ENCODE measurements at places on chromosomes 16 and 17. TPM values are rescaled to one million over a fixed set of nuclear protein-coding genes. Genes with fewer than 3 reads are reported as not detected.

DNA sequence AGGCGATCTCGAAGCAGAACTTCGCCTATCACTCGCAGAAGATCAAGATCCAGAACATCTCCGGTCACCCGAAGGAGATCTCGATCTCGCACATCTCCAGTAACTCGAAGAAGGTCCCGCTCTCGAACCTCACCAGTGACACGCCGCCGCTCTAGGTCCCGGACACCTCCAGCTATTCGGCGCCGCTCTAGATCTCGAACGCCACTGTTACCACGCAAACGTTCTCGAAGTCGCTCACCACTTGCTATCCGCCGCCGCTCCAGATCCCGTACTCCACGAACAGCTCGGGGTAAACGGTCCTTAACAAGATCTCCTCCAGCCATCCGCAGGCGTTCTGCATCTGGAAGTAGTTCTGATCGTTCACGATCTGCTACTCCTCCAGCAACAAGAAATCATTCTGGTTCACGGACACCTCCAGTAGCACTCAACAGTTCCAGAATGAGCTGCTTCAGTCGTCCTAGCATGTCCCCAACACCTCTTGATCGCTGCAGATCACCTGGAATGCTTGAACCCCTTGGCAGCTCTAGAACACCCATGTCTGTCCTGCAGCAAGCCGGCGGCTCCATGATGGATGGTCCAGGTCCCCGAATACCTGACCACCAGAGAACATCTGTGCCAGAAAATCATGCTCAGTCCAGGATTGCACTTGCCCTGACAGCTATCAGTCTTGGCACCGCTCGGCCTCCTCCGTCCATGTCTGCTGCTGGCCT lies 10.5 kb downstream of the ELOB start:
- no peak for DNase-seq

DNA sequence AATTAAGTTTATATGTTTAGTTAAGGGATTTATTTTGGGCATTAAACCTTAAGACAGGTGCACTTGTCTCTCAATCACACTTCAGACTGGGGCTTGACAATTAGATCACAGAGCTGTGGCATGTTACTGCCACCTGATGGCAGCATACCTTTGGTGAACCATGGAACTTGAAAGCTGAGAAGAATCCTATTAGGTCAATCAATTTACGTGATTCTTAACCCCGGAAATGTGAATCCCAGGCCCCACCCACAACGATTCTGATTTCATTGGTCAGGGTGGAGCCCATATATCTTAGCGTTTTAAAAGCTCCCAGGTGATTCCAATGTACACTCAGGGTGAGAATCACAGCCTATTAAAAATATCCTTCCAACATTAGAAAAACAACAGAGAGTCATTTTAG lies 91.0 kb downstream of the GSG1L start:
- peak; percentile 32 for DNase-seq

GRCh38 chr16:29909391-29909790 lies 9.1 kb downstream of the ASPHD1 start:
- DNase-seq = no peak

DNA sequence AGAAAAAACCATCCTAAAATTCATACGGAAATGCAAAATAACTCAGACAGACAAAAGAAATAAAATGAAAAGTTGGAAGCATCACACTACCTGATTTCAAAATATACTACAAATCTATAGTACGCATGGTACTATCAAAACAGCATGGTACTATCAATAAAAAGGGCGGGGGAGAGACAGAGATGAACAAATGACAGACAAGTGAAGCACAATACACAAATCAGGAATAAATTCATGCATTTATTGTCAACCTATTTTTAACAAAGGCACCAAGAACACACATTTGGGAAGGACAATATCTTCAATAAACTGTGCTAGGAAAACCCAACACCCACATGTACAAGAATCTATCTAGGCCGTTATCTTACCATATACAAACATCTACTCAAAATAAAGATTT lies 207.4 kb upstream of the WSB1 start:
- no peak for DNase-seq

GRCh38 chr17:35898283-35899070 lies 18.3 kb upstream of the CCL5 start:
- no peak for DNase-seq

GRCh38 chr17:13415871-13416416 lies 185.8 kb downstream of the HS3ST3A1 start:
- no peak for DNase-seq

DNA sequence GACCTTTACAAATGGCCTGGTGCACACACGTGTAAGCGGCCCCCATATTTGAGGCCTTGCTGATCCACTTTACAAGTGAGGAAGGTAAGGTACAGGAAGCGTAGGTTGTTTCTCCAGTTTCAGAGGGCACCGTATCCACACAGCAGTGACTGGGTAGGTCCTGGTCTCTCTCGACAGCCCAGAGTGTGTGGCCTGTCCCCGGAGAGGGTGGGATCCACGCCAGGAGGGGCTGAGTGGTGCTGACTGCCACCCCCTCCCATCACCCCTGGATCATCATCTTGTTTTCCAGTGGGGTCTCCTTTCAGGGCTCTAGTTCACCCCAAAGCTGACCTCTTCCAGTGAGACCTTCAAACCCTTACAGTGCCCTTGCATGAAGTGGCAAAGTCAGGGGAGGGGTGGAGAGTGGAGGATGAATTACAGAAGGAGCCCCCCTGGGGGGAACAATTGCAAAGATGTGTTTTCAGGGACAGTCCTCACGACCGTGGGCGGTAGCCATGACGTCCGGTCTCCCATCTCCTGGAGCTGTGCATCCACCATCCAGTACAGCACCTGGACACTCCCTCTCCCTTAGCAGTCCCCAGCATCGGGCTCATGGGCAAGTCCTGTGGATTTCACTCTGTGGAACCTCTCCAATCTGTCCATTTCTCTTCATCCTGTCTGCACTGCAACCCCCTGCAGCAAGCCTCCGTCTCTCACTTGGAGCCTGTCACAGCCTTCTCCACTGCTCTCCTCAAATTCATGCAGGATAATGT lies 4.5 kb upstream of the BANP start:
- no peak for DNase-seq

DNA sequence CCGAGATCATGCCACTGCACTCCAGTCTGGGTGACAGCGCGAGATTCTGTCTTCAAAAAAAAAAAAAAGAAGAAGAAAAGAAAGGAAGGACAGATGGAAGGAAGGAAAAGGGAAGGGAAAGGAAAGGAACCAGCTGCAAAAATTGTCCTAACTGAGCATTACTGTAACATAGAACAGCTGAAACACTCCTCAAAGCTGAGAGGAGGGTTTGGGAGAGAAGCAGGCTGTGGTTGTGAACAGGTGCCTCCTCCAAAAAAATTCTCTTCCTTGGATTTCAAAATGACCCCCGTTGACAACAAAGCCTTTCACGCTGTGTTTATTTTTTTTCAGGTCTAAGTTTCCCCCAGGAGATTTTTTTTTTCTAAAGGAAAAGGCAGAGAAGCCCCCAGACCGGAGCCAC lies 541.4 kb downstream of the WWOX start:
- no peak for DNase-seq

DNA sequence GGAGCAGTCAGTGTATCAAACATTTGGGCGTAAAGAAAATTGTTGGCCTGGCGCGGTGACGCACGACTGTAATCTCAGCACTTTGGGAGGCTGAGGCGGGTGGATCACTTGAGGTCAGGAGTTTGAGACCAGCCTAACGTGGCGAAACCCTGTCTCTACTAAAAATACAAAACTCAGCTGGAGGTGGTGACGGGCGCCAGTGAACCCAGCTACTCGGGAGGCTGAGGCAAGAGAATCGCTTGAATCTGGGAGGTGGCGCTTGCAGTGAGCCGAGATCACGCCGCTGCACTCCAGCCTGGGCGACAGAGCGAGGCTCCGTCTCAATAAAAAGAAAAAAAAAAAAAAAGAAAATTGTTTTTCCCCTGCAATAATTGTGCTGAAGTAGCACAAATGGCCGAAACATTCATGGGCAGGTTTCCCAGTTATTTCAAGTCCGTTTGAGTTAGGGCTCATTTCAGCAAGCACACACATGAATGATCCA lies 1.4 kb downstream of the GCSH start:
- DNase-seq = no peak

DNA sequence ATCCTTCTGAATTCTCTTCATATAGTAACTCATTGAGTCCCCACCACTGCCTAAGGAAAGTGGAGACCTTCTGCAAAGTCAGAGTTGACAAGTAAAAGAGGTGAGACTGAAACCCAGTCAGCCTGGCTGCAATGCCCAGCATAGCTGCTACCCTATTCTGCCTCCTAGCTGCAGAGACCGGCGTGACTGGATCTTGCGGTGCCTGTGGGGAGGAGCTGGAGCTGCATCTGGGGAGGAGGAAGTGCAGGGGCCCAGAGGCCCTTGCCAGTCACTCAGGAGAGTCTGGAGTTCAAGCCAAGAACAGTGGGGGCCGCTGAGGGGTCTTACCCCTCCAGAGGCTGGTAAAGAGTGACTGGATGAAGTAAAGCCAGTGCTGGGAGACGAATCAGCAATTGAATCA lies 35.0 kb upstream of the ZNF423 start:
- DNase-seq = no peak

- DNase-seq = no peak
Measured at GRCh38 chr17:66971264-66971663, 6.8 kb downstream of the CACNG4 start.

DNA sequence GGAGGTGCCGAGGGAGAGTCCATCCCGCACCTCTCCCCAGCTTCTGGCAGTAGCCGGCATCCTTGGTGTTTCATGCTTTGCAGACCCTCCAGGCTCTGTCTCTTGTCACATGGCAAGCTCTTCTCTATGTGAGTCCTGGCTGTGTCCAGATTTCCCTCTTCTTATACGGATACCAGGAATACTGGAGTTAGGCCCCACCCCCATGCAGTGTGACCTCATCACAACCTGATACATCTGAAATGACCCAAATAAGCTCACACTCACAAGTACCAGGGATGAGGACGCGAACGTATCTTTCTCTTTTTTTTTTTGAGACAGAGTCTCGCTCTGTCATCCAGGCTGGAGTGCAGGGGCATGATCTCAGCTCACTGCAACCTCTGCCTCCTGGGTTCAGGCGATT lies 23.3 kb downstream of the TRAP1 start:
- DNase-seq = no peak

DNA sequence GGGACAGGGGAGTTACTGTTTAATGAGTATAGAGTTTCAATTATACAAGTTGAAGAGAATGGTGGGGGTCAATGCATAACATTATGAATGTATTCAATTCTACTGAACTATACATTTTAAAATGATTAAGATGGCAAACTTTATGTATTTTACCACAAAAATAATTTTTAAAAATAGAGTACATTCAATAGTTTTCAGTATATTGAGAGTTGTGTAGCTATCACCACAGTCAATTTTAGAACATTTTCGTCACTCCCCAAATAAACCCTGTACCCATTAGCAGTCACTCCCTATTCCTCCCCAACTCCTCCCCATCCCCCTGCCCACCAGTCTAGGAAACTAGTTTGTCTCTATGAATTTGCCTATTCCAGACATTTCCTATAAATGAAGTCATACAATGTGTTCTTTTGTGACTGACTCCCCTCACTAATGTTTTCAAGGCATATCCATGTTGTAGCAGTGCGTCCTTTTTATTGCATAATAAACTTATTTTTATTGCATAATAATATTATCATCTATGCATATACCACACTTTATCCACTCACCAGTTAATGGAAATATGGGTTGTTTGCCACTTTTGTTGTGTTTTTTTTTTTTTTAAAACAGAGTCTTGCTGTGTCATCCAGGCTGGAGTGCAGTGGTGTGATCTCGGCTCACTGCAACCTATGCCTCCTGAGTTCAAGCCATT lies 52.5 kb upstream of the ERN1 start:
- no peak for DNase-seq

GRCh38 chr16:48374255-48374654 lies 11.0 kb downstream of the SIAH1 start:
- DNase-seq = no peak

DNA sequence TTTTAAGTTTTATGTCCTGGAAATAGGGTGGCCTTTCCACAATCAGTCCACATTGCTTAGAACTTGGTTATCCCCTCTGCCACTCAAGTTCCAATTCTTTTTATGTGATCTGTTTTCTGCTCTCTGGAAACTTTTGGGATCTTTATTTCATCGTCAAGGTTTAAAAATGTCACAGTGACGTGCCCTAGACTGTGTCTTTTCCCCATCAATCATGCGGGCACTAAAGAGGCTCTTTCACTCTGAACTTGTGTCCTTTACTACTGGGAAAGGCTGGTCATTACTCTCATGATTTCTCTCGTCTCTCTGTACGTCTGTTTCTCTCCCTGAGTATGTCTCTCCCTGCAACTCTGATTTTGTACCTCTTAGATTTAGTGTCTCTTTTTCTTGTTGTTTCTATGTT lies 189.8 kb upstream of the AXIN2 start:
- DNase-seq = no peak

The USP6 gene
- 0.07 TPM for total RNA-seq

The KRT9 gene
- total RNA-seq = not detected

The TM4SF5 gene
- not detected for total RNA-seq

The PRAC1 gene
- total RNA-seq = not detected

The PIK3R5 gene
- 46.8 TPM for total RNA-seq

The KRT36 gene
- total RNA-seq = not detected

The TMEM101 gene
- total RNA-seq = 29.5 TPM

The NFE2L1 gene
- 66.2 TPM for total RNA-seq

The CCDC43 gene
- total RNA-seq = 40.9 TPM

The MYO15A gene
- total RNA-seq = 0.64 TPM

Measured in activated T-helper 2 cell treated with anti-CD3 and anti-CD28 coated beads, Interferon-gamma antibody, Interleukin-2, Interleukin-4, amounts not matched to agents 10 μg/mL and 5 μg/mL and 100 μg/mL, durations not matched to agents 14 hours and 24 hours and 36 hours (primary cell).